ENCODE measurements at places on chromosomes 1 and 21.

GRCh38 chr1:36034692-36035091, 49.2 kb upstream of the TEKT2 start:
- DNase-seq = peak; percentile 64

GRCh38 chr1:19481826-19482398, 3.4 kb downstream of the CAPZB start:
- no peak for DNase-seq

- DNase-seq = no peak
Observed at GRCh38 chr1:218447010-218447689, 102.0 kb downstream of the TGFB2 start.

- DNase-seq = no peak
Observed at GRCh38 chr1:101924700-101925099, 72.0 kb downstream of the OLFM3 start.

DNA sequence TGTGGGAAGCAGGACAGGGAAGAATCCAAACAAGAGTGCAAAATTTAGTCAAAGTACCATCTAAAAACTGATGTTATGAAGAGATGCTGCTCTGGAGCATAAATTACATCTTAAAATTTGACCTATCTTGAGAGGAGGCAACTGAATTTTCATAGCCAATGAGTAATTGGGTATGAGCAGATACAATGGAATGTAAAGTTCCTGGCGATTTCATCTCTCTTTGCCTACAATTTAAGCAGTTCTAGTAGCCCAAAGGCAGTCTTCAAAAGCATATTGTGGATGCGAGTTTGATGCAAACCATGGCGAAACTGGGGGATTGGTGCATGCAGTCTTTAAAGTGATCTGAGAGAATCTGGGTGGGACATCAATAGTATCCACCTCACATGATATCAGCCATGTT, 1265.9 kb downstream of the BRINP3 start:
- no peak for DNase-seq

DNA sequence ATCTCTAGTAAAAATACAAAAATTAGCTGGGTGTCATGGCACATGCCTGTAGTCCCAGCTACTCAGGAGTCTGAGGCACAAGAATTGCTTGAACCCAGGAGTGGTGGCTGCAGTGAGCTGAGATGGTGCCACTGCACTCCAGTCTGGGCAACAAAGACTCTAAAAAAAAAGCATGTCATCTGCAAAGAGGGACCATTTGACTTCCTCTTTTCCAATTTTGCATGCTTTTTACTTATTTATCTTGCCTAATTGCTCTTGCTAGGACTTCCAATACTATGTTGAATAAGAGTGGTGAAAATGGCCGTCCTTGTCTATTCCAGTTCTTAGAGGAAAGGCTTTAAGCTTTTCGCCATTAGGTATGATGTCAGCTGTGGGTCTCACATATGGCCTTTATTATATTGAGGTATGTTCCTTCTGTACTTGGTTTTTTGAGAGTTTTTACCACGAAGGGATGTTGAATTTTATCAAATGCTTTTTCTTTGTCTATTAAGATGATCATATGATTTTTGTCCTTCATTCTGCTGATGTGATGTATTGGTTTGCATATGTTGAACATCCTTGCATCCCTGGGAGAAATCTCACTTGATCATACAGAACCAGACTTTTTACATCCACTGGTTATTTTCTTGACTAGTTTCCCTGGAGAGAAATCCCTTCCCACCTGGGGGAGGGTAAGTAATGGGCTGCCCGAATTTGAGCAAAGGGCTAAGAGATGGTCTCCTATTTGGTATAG, 17.0 kb upstream of the RAP1GAP start:
- DNase-seq = no peak

All from ACHN (cell line).